ENCODE measurements at places on chromosomes 12 and 14.
A peak's percentile ranks its signal among the peaks of the same experiment; 100 is the strongest.

DNA sequence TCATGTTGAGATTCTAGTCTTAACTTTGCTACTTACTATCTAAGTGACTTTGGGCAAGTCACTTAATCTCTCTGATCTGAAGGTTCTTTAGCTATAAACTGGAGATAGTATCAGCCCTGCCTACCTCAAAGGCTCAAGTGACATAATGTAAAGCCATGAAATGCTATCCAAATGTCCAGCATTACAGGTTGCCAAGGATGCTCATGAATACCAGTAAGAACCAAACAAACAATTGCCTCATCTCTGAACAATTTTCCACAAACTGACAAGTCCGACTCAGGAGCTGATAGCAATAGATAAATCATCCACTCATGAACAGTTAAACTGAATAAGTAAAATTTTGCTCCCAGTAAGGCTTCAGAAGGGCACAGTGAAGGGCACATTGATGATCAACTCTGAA is 51.5 kb downstream of the LMNTD1 start:
- DNase-seq = no peak

GRCh38 chr14:51495319-51495718 is 156.4 kb upstream of the FRMD6 start:
- DNase-seq = no peak

DNA sequence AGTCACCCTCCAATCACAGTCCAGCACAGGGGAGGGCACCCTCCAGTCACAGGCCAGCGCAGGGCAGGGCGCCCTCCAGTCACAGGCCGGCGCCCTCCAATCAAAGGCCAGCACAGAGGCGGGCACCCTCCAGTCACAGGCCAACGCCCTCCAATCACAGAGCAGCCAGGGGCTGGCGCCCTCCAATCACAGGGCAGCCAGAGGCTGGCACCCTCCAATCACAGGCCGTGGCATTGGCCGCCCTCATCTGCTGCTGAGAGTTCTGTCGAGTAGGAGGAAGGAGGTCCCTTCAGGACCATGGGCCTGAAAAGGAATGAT is 26.6 kb downstream of the DDX51 start:
- DNase-seq = no peak

DNA sequence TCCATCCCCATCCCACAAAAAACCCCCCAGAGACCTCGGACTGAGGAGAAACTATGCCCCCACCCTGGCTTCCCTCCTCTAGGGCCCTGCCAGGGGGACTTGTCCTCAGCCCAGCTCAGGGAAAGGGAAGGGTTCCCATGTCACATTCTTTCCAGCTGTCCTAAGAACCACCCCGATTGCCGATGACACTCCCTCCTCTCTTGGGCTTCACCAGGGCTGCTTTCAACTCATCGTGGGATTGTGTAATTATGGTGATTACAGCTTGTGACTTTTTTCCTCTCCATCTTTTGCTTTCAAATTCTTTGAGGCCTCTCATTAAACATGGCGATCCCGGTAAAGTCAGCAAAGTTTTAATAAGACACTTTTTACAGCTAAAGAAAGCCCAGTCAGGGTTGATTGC is 344.0 kb downstream of the DPF3 start:
- no peak for DNase-seq

DNA sequence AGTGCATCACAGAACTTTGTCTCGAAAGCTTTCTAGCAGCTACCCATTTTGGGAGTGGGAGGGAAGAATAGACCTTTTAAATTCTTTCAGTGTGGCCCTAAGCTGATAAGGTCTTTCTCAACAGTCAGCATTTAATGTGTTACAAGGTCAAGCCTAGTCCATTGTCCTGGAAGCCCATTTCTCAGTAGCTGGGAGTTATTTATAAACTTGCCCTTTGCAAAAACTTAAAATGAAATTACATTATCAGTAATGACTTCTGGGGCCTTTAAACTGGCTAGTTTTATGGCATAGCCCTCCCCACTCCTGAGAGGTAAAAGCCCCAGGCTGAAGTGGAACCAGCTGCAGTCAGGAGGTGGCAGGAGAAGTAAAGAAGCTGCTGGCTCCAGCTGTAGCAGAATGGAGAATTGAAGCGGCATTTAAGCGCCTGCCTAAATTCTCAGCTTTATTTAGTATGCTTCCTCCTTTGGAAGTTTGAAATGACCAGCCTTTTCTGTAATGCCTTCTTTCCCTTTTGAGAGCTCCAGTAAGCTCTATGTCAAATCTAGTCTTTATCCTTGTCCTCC is 12.4 kb downstream of the COPZ1 start:
- DNase-seq = no peak

DNA sequence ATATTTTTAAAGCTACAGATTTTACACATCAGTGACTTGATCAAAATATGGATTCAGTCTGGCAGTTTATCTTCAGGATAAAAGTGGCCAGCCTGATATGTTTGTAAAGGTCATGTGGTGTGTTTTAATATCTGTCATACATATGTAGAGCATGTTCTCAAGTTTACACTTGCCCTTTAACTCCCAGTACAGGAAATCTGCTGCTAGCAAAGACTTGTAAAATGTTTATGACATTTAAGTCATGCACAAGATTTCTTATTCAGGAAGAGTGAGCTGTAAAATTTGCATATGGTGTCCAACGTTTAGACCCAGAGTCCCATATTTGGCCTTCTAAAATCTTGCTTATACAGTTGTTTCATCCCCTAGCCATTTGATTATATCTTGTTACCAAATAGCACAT is 197.5 kb upstream of the FLRT2 start:
- DNase-seq = no peak

- DNase-seq = no peak
Observed at GRCh38 chr12:2319136-2319535, 266.3 kb downstream of the CACNA1C start.

GRCh38 chr12:24378548-24379407 is 429.3 kb upstream of the SOX5 start:
- no peak for DNase-seq

- peak; percentile 76 for DNase-seq
Observed at GRCh38 chr12:48817873-48818830, at the start of gene CACNB3. Gene CACNB3, plus strand, starts transcription at chr12:48818496. Its CDS starts 434 bp downstream, at chr12:48818930.

GRCh38 chr14:97036086-97036852 is 239.1 kb downstream of the VRK1 start:
- no peak for DNase-seq

DNA sequence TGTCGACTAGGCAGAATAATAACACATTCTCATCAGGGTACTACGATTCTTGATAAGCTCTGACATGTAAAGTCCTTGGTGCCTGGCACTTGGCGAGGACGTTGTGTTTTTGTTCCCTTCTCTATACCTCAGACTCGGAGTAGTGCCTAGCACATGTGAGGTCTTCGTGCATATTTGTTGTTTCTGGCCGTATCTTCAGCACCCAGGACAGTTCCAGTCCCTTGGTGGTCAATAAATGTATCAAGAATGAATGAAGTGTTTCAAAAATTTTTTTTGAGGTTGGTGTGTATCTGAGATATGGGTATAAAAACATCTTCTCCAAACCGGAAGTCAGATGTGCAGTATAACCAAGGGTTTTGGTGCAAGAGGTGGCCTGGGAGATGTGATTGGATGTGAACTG is 198.2 kb downstream of the AACS start:
- no peak for DNase-seq

DNA sequence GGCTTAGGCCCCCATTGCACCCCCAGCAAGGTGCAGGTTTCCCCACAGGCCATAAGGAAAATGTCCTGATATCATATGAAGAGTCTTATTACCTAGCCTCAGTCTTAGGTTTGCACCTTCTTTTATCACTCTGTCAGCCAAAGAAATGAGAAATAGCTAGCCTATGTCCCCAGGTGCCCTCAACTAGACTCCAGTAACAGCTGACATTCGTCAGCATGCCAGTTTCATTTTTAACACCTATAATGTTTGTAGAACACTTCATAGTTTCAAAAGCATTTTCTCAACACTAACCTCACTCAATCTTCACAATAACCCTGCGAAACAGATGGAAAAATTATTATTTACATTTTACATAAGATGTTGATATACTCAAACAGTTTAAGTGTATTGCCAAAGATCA is 24.0 kb upstream of the OR10P1 start:
- DNase-seq = no peak

DNA sequence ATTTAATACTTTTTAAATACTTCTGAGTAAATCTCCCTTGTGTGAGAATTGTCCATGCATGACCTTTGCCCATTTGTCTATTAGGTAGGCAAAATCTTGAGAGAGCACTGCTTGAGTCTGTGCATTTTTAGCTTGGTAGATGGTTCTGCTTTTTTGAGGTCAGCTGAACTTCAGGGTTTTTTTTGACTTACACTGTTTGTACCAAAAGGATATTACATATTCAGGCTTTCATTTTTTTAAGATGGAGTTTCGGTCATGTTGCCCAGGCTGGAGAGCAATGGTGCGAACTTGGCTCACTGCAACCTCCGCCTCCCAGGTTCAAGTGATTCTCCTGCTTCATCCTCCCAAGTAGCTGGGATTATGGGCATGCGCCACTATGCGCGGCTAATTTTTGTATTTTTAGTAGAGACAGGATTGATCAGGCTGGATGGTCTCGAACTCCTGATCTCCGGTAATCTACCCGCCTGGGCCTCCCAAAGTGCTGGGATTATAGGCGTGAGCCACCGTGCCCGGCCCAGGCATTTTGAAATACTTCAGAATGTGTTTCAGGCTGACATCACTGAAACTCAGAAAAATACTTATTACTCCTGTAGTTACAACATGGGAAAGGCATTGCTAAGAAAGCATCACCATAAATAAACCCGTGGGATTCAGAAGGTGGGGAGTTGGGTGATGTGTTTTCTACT is 11.1 kb downstream of the RASSF3 start:
- DNase-seq = no peak

GRCh38 chr14:33404054-33404453 is 465.4 kb downstream of the NPAS3 start:
- no peak for DNase-seq

- DNase-seq = no peak
Observed at GRCh38 chr12:42886160-42886559, 296.6 kb upstream of the PRICKLE1 start.

- DNase-seq = no peak
Observed at GRCh38 chr12:88684610-88685009, 104.3 kb upstream of the KITLG start.

GRCh38 chr12:32455607-32456071 is 56.3 kb downstream of the FGD4 start:
- no peak for DNase-seq

DNA sequence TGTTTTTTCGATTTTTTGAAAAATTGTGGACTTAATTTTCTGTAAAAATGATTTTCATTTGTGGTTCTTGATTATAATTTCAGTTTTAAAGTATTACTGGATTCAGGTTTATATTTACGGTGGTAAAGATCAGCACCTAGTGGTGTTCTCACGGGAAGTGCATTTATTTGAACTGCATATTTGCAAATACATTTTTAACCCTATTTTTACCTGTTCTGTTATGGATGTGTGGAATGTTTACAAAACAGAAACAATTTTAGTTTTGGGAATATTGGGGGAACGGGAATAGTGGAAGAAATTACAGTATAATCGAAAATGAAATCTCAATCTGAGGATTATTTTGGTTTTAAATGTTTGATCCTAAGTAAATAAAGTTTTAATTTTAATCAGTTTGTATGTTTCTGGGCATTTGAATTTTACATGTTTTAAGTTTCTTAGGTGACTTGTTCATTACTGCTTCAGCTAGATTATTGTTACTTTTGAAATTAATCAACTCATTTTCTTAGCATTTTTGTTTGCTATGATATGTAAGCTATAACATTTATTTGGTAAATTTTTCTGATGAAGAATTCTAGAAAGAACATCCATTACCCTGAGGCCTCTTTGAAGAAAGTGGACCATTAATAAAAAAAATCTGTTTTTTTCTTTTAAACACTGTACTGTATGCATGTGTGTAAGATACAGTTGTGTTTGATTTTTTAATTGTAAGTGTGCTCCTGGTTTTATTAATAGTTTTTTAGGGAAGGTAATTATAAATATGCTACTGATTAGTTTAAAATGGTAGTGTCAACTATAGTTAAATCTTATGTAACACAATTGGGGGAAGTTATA is 942 bp downstream of the ATF7IP start:
- DNase-seq = no peak

DNA sequence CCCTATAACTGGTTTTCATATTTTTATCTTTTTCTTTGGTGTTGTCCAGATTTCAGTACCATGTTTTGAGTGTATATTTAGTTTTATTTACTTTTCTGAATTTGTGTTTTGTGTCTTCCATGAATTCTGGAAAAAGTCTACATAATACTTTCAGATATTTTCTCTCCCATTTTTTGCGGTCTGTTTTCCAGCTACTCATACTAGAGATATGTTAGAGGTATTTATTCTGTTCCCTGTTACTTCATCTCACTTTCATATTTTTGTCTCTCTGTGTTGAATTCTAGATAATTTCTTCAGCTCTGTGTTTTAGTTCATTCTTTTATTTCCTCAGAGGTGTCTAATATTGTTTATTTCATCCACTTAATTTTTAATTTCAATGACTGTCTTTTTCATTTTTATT is 74.2 kb downstream of the IFT81 start:
- no peak for DNase-seq

DNA sequence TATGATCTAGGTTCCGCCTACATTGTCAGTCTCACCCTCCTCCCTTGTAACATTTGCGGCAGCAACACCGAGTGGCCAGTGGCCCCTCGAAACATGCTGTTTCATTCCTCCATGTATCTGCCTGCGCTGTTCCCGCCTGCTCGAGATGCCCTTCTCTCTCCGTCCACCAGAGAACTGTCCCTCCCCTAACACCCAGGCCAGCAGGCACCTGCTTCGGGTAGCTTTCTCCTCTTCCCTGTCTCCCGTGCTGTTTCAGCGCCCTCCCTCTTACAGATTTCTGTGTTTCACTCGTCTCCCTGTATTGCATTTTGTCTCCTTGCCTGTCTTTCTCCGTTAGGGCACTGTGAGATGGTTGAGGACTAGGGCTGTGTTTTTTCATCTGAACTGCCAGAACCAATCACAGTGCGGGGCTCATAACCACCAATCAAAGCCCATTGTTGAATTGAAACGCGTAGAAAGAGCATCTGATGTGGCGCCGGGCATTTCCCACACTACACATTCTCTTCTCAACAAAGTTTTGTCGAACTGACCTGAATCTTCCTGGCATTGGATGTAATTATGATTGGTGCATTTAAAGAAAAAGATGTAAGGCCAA is 40.9 kb upstream of the ELK3 start:
- DNase-seq = no peak

DNA sequence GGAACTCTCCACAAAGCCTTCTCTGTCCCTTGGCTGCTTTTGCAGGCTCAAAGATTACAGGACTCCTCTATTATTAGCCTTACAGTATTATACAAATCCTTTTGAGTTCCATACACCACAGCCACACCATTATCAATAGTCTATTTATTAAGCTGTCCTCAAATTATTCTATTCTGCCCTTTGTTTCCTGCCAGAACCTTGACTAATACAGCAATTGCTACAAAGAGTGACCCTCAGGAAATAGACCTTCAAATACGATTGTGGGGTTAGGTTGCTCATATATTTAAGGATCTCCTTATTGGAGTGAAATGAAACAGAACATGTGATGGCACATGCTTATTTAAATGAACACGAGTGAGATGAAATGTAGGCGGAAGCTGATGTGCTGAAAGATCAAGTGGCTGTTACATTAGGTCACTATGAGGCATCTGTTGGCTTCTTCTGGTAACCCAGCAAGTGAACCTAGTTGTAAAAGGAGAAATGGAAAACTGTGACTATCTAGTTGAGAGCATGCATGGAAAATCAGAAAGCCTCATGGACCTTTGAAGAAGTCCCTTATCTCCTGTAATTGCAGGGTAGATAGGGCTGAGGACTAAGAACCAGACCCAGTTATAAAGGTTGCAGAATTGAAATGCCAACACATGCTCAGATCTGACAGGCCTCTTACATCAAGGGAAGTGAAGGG is 75.5 kb downstream of the AVPR1A start:
- DNase-seq = no peak

Measured in stimulated activated CD4-positive, alpha-beta T cell treated with anti-CD3 and anti-CD28 coated beads, Interleukin-4, amount 100 ng/mL, for 48 hours (primary cell).